ENCODE measurements at places on chromosomes 3 and 15.

DNA sequence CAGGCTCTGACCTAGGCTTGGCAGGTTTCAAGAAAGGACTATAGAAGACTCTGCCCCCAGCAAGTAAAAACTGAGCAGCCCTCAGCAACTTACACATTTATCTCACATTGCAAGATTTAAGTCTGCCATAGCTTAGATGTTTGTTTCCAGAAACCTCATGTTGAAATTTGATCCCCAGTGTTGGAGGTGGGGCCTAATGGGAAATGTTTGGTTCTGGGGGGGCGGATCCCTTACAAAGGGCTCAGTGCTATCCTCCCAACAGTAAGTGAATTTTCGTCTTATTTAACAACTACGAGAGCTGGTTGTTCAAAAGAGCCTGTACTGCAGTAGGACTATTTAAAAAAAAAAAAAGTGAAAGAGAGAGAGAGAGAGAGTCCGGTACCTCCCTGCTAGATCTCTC lies 125.2 kb upstream of the PROK2 start:
- DNase-seq: no peak

DNA sequence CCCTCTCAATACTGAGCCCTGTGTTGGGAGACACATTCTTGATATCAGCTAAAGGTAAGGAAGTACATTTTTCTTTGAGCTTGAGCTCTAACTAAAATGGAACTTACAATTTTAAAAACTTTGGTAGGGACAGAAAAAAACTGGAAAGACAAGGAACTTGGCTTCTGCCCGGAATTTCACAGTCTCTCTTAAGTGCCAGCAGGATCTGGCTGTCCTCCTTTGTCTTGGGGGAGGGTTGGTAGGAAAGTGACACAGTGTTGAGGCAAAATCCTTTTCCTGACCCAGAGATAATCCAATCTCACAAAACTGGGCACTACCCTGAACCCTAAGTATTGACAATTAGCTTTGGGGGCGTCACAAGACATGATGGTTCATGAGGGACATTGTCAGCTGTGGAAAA lies 45.3 kb downstream of the ZPLD1 start:
- DNase-seq: no peak

DNA sequence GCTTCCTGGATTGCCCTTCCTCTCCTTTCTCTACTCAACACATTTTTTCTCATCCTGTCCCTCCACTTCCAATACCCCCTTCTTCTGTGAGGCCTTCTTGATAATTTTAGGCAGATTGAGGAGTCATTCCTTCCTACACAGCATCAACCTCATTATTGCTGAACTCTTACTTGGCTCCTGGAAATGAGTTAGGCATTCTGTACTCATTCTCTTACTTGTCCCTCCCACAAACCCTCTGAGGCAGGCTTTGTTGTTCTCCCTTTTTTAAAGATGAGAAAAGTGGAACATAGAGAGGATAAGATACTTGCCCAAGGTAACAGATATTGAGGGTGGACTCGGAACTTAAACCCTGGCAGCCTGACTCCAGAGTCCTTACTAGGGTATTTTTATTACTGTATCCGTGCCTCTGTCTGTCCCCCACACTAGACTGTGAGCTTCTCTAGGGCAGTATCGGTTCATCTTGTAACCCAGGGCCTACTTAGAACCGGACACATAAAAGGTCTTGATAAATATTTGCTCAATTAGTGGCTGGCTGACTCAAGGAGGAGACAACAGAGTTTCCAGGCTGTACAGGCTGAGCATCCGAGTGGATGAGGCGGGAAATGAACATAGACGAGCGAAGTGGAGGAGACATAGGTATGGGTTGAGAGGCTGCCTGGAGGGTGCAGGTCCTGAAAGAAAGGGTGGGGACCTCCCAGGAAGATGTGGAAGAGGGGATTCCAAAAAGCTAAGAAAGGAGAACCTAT lies 148.7 kb upstream of the ATP2B2 start:
- DNase-seq: no peak

DNA sequence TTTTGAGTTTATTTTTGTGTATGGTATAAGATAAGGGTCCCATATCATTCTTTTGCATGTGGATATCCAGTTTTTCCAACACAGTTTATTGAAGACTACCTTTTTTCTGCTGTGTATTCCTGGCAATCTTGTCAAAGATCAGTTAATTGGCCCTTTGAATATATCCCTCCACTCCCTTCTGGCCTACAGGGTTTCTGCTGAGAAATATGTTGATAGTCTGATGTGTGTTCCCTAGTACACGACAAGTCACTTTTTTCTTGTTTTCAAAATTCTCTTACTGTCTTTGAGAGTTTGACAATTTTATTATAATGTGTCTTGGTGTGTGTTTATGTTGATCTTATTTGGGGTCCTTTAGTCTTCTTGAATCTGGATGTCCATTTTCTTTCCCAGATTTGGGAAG lies 129.2 kb downstream of the ISL2 start:
- no peak for DNase-seq

DNA sequence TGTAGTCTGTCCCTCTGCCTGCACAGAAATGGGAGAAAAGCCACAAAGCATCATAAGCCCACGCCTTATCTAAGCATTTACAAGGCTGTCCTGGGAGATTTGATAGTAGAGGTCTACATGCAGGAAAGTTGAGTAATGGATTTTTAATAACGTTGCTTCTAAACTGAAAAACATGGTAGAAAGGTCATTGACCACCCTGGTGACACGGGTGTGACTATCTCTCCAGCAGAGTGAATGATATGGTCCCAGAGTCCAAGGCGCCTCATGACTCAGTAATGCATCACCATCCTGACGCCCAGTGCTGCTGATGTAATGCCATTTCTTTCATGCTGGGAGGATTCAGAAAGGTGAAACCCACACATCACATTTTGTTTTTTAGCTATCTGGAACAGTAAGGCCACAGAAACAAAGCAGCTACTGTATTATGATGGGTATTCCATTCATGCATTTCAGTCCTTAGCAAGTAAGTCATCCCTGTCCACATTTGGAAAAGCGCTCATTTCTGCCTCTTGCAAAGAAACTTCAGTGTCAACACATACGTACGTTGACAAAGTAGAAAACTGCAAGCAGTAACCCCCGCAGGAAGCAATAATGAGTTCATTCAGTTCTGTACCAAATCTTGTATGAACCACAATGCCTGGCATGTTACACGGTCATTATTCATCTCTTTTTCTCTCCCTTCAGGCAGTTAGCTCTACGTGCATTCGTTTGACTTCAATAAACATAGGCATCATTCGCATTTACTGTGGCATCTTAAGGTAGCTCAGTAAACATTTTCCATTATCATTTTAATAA lies 483.5 kb downstream of the GABRG3 start:
- DNase-seq: no peak

DNA sequence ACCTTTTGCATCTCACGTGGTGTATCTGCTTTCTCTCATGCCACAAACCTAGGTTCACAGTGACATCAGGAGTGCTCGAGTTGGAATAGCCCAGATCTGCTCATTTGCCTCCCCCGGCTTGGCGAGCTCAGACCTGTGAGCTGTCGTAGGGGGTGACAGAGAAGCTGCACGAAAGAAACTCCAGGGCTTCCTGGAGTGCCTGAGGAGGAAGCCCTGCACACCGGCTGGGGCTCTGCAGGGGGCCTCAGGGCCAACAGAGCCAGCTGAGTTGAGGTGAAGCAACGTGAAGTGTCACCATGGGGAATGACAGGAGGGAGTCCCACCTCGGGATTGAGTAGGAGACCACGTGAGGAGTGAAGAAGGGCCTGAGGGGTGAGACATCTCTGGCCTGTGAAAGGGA lies 62.5 kb downstream of the RPN1 start:
- DNase-seq: no peak

- no peak for DNase-seq
These were observed 22.2 kb downstream of the MESD start for GRCh38 chr15:80967451-80967850.

DNA sequence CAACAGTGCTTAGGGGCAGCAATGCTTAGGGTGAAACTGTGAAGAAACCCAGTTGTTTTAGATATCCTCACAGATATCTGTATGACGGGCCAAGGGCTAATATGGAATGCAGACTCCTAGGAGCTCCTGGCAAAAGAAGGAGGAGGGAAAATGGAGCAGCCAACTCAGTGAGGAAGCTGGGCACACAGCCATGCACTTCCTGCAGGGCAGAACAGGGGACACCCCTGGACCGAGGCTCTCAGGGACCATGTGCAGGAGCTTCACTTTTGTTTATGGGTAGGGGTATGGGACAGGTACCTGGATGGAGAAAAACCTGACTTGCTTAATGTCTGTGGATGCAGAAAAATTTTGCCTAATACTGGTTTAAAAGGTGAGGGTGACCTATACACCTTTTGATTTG lies 20.2 kb downstream of the NIPA1 start:
- no peak for DNase-seq

- DNase-seq: no peak
These were observed 433.4 kb upstream of the IL12A start for GRCh38 chr3:159555205-159555604.

All from hematopoietic multipotent progenitor cell treated with erythropoietin and hydrocortisone succinate and interleukin-3 and kit ligand, for 6 days (in vitro differentiated cells).